Esophagus mucosa (tissue), 1 donor: ENCODE measurements at places on chromosomes 16 and 17.

DNA sequence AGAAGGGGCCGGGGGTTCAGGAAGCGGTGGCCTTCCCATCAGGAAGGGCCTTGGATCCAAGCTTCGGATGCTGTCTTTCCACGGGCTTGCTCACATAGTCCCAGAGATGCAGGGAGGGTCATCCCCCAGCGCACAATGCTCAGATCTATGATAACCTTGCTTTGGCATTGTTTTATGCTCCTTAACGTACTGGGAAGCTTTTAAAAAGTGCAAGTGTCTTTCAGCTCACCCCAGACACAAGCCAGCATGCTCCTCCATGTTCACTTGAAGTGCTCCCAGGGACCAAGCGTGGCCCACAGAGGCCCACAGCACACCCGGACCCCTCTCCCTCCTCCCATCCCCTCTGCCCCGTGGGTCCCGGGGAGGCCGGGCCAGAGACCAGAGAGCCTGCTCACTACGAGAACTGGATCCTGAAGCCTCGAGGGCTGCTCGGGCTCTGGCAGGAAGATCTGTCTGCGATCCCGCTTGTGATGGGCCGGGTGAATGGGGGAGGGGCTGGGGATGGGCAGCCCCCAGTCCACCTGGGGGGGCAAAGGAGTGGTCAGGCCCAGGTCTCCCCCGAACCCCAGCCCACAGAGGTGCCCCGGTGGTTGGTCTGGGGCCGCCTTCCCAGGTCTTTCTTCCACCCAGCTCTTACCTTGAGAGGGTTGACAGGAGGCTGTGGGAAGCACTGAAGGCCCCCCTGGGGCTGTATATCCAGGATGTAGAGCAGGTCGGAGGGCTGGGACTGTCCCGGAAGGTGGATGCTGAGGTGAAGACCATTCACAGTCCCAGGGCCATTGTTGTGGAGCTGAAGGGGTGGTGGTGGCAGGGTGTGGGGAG lies 11.8 kb upstream of the FAM171A2 start:
- ATAC-seq: peak; percentile 9

- ATAC-seq: peak; percentile 66
These were observed 12.3 kb downstream of the CES4A start for GRCh38 chr16:67000384-67001351.

- peak; percentile 9 for ATAC-seq
These were observed 117.6 kb upstream of the ZNF750 start for GRCh38 chr17:82957469-82957795.

GRCh38 chr16:89094252-89094879 lies 714 bp downstream of the ACSF3 start:
- peak; percentile 47 for ATAC-seq

GRCh38 chr16:57325458-57325857 lies 33.1 kb upstream of the CCL22 start:
- no peak for ATAC-seq

GRCh38 chr16:81907681-81908080 lies 103.6 kb downstream of the SDR42E1 start:
- ATAC-seq: no peak

DNA sequence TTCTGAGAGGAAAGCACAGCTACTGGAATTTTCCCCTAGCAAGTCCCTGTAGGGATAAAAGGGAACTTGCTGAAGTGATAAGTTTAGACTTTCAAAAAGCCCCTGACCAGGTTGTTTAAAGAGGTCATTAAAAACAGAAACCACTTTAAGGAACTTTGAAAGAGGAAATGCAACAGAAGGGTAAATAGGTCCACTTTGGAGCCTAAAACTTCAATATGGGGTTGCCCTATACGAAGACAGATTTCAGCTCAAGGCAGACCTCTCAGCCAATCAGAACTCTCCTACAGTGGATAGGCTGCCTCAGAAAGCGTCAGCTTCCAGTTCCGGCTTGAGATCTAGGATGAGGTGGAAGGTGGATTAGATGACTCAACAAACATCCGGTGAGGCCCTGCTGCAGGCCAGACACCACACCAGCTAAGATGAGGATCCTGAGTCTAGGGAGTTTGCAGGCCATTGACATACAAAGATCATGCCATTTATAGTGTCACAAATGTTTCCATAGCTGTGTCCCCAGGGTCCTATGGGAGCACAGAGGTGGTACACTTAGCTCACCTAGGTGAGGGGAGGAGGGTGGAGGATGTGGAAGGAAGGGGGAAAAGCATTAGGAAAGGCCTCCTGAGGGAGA lies 7.9 kb upstream of the MFSD6L start:
- ATAC-seq: peak; percentile 72

DNA sequence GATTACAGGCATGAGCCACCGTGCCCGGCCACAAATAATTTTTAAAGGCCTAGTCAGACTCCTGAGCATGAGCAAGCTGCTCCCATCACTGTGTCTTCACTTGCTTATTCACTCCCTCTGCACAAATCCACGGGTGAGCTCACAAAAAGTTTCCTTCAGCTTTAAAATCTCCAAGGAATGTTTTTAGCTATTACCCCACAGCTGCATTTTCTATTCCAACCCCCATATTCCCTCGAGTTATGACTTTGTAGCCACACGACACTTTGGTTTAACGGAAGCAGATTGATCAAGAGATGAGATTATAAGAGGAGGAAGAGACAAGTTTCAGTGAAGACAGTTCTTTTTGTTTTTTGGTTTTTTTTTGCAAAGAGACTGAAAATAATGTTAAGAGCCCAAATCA lies 49.1 kb upstream of the SLC25A19 start:
- ATAC-seq: no peak

GRCh38 chr16:58503166-58503862 lies 3.4 kb downstream of the NDRG4 start:
- ATAC-seq: no peak

- no peak for ATAC-seq
These were observed 11.4 kb downstream of the NDUFAF8 start for GRCh38 chr17:81250286-81251093.

DNA sequence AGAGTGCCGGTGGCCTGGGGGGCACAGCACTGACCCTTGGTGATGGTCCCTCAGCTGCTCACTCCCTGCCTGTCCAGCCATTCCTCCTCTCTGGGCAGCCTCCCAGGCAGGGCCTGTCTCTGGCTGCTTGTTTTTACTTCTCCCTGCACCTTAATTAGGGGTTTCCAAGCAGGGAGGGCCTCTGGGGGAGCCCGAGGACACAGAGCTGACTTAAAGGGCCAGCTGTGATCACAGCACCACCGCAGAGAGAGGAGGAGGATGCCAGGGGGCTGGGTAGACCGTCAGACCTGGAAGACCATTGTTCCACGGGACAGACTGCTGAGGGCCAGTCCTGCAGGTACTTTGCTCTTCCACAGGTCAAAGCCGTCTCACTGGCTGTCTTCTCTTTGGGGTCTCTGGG lies 1.2 kb upstream of the DPH1 start:
- ATAC-seq: no peak

- no peak for ATAC-seq
These were observed 181.2 kb upstream of the AXIN2 start for GRCh38 chr17:65742403-65743307.

DNA sequence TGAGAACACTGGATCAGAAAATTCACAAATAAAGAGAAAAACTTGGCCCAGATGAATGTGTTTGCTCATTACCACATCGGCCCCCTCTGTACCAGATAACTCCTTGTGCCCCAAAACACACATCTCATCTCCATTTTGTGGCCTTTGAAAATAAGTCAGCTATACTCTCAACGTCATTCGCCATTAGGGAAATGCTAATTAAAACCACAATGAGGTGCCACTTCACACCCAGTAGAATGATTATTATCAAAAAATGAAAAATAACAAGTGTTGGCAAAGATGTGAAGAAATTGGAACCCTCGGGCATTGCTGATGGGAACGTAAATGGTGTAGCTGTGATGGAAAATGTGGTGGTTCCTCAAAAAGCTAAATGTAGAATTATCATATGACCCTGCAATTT lies 34.6 kb upstream of the AKTIP start:
- ATAC-seq: no peak

- no peak for ATAC-seq
These were observed 29.9 kb upstream of the GINS2 start for GRCh38 chr16:85718682-85719081.

GRCh38 chr16:30609002-30609925 lies 925 bp downstream of the ZNF689 start:
- ATAC-seq: peak; percentile 70

DNA sequence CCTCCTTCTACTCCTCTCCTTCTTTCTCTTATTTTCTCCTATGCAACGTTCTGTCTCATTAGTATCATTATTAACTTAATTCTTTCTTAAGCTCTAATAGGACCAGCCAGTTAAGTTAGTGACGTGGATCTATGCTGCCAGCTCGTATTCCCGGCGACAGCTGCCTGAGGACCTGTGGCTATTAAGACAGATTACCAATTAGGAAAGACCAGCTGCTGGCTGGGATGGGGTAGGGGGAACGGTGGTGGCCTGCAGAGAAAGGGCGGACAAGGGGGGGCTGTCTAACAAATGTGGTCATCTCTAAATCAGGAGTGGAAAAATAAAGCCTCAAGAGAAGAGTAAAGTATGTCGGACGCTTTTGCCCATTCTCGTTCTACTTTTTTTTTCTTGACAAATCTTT lies 770 bp upstream of the MYH3 start:
- ATAC-seq: no peak

GRCh38 chr17:35104844-35105450 lies 14.7 kb downstream of the RAD51D start:
- no peak for ATAC-seq

GRCh38 chr16:27232061-27232900 lies 29.0 kb downstream of the KDM8 start:
- ATAC-seq: no peak

- no peak for ATAC-seq
These were observed 127.5 kb upstream of the CDH13 start for GRCh38 chr16:82499302-82499701.

DNA sequence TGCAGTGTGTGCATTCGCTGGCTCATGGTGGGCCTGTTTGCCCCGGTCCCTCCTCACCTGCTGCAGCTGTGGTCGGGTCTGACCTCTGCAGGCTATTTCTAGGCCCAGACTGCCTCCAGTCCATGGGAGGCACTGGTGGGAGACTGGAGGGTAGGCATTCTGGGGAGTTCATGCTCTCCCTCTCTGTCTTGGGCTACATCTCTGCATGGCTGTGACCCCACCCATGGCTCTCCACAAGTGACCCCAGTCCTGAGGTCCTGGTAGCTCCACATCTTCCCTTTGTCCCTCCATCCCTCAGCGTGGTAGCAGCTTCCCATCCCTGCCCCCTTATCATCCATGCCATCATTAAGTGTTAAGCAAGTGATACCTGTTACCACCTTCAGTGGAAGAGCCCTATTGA lies 107.8 kb upstream of the SEC14L1 start:
- ATAC-seq: no peak

DNA sequence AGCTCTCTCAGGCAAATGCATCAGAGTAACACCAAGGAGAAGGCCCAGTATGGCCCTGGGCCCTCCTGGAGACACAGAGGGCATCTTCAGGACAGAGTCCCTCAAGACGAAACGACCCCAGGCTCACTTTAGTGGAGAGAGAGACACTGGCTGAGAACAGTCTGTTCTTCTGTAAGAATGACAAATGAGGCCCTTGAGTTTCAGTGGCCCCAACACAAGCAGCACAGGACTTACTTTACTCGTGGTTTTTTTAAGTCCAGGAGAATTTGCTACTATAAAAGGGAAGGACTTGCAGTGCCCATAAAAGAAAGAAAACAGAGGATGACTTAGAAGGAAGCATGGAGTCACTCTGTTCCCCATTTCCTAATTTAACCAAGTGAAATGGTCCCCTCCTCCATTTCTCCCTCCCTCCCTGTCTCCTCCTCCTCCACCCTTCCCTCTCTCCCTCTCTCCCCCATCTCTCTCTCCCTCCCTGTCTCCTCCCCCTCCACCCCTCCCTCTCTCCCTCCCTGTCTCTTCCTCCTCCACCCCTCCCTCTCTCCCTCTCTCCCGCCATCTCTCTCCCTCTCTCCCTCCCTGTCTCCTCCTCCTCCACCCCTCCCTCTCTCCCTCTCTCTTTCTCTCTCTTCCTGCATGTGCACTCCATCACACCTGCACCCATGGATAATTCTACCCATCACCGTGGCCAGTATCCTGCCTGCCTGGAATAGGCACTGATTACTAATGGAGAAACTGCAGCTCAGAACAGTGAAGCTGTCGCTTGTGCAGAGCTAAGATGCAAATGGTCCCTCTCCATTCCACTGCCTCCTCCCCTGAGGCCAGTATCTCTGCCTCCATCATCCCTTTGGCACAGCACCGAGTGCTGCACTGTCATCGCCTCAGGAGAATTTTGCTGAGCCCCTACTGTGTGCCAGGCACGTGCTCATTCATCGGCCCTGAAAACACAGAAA lies 47.3 kb upstream of the RBFOX3 start:
- ATAC-seq: no peak

DNA sequence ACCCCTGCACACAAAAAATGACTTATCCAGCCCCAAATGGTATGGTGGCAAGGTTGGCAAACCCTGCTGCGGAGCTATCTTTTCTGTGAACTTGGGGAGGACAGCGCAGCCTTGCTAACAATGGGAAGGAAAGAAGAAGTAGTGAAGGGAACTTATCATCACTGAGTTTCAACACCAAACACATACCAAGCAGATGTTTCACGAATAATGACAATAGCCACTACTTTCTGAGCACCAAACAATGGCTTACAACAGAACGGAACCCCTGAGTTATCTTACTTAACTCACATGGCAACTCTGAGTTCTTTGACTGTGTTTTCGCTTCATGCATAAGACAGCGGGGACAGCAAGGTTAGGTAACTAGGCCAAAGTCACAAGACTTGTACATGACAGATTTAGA lies 148.9 kb downstream of the XYLT1 start:
- no peak for ATAC-seq
